Endodermal cell (in vitro differentiated cells): ENCODE measurements at places on chromosomes 6 and 20. TPM values are rescaled to one million over a fixed set of nuclear protein-coding genes. Genes with fewer than 3 reads are reported as not detected.

Gene F13A1
- 1.3 and 2.0 TPM in 2 replicates for total RNA-seq

Gene PTCRA
- total RNA-seq: not detected in 2 replicates

Gene GPX5
- not detected in 3 replicates for total RNA-seq

Gene BMP2
- 144 to 221 TPM (median 205 TPM) in 3 replicates for total RNA-seq

Gene NR2E1
- not detected in 3 replicates for total RNA-seq
